ENCODE measurements at places on chromosomes 5 and 9.
A peak's percentile ranks its signal among the peaks of the same experiment; 100 is the strongest.

GRCh38 chr5:93100428-93100827, 480.6 kb downstream of the NR2F1-AS1 start:
- no peak for DNase-seq

GRCh38 chr9:130327070-130327780, 61.7 kb downstream of the HMCN2 start:
- DNase-seq, result no peak

GRCh38 chr5:146082798-146083197, 22.6 kb downstream of the PLAC8L1 start:
- DNase-seq, result no peak

- no peak for DNase-seq
These were observed 12.9 kb upstream of the SLC34A1 start for GRCh38 chr5:177371120-177372033.

GRCh38 chr9:137021979-137022661, 5.9 kb downstream of the ABCA2 start:
- DNase-seq, result peak; percentile 60

GRCh38 chr5:15702102-15702501, 202.1 kb downstream of the FBXL7 start:
- no peak for DNase-seq

DNA sequence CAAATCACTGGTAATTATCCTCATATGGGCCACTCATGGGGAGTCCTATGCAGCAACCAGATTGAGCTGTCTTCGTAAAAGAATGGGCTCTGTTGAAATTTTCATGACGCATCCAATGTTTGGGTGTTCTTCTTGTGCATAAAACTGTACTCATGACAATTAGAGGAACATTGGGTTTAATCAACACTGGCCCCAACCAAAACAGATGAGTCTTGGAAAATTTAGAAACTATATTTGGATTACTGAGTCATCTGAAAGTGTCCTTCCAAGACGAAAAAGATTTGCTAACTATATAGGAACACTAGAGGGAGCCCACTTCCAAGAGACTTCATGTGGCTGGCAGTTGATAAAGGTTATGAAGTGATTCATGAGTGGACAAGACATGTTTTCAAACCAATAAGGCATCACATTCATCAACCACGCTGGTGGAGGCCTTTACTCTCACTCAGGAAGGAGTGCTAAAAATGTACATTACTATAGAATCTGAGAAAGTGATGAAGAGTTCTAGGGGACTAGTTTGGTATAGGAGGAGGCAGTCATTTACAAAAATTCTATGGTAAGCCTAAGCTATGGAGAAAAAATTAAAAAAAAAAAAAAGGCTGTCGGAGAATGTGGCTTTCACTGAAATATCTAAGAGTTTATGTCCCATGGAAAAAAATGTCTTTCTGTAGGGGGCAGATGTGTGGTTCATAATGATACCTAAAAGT, 313.5 kb downstream of the PRDM9 start:
- DNase-seq, result no peak

DNA sequence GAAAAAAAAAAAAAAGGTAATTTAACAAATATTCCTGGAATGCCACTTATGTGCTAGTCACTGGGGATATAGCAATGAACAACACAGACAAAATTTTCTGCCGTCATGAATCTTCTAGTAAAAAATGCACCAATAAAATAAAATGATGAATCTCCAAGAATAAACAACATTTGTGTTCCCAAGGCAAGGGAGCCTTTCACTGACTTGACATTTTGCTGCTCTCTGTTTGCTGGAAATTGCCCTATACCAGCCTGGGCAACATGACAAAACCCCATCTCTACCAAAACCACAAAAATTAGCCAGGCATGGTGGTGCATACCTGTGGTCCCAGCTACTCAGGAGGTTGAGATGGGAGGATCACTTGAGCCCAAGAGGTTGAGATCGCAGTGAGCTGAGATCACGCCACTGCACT, 64.5 kb upstream of the ERBIN start:
- no peak for DNase-seq

DNA sequence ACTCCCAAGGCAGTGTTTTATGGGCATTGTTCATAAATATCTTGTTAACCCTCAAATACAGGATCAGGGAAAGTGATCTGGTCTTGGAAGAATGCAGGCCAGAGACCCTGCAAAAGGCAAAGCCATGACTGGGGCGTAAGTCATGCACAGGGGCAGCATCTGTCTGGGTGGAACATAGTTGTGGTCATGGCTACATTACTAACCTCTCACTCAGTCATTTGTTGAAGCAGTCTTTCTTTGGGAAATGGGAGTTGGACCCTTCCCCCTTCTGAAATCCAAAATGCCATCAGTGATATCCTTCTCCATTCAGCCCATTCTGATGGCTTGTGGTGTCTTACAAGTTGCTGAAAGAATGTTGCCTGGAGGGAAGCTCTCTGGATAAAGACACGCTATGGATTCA, 68.1 kb downstream of the GDNF start:
- no peak for DNase-seq

All from stimulated activated CD8-positive, alpha-beta memory T cell treated with anti-CD3 and anti-CD28 coated beads, Interleukin-7, amount 100 ng/mL, for 24 hours (primary cell).